ENCODE measurements at places on chromosomes 5 and 9.

DNA sequence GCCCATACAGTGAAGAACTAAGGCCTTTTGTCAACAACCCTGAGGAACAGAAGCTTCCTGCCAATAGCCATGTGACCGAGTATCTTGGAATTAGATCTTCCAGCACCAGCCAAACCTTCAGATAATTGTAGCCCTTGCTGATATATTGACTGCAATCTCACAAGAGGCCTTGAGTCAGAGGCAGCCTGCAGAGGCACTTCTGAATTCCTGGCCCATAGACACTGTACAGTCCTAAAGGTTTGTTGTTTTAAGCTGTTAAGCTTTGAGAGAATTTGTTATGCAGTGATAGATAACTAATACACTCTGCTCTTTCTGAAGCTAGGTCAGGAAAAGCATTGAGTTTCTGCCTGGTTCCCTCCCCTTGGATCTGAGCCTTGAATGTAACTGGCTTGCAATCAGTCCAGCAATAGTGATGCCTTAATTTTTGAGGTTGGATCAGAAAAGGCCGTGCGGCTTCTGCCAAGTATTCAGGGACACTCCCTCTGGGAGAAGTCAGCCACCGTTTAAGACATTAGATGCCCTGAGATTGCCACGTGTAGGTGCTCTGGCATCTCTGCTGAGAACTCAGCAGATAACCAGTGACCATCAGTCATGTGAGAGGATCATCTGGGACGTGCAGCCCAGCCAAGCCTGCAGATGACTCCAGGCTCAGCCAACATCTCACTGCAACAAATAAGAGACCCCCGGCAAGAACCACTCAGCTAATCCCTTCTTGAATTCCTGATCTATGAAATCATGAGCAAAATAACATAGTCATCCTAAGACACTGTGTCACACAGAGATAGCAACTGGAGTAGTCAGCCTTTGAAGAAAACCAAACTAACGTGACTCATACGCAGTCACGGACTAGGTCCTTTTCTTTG is 126.8 kb upstream of the STC2 start:
- DNase-seq: no peak

DNA sequence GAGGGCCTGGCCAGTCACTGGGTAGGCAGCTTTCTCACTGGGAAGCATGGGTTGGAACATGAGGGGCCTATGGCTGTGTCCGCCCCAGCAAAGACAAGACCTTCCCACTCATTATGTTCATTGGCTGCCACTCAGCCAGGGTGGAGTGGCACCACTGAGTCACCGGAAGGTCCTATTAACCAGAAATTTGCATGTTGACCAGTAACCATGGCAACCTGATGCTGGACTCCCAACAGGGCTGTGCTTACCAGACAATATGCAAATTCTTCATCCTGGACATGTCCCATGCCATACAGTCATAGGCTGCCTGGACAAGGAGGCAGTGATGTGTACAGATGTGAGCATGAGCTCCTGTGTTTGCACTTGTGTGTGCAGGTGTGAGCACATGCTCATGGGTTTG is 66.7 kb downstream of the PSD2 start:
- no peak for DNase-seq

DNA sequence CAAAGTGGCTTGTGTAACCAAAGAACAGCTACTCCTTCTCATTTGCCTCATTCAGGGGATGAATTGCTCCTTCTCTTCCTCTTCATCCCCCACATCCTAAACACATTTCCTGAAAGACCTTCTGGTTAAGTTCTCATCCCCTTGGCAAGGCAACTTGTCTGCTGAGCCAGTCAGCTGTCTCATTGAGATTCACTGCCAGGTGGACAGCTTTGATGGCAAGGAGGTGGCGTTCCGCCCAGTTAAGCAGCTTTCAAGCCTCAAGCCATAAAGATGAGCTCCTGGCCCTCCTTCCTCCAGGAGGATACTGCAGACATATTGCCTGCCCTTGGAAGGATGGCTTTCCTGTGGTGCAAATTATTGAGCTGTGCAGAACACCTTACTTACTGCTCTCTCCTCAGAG is 448.6 kb upstream of the MPDZ start:
- DNase-seq: peak; percentile 31

DNA sequence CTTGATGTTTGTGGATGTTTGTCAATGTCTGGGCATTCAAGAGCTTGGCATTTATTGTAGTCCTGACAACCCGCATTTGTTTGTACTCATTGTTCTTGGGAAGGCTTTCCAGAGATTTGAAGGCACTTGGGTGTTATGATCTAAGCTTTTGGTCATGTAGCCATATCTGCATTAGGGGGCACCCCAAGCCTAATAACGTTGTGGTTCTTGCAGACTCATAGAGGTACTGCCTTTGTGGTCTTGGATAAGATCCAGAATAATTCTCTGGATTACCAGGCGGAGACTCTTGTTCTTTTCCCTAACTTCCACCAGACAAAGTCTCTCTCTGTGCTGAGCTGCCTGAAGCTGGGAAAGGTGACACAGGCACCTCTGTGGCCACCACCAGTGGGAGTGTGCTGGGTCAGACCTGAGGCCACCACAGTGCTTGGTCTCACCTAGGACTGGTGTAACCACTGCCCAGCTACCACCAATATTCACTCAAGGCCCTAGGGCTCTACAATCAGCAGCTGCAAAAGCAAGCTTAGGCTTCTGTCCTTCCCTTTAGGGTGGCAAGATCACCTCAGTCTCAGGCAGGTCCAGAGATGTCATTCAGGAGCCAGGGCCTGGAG is 144.4 kb upstream of the TAS2R1 start:
- DNase-seq: peak; percentile 42

GRCh38 chr9:136572828-136573625 is 27.2 kb upstream of the NOTCH1 start:
- DNase-seq: no peak

GRCh38 chr9:128078504-128079434 is 10.7 kb downstream of the SLC25A25 start:
- no peak for DNase-seq

DNA sequence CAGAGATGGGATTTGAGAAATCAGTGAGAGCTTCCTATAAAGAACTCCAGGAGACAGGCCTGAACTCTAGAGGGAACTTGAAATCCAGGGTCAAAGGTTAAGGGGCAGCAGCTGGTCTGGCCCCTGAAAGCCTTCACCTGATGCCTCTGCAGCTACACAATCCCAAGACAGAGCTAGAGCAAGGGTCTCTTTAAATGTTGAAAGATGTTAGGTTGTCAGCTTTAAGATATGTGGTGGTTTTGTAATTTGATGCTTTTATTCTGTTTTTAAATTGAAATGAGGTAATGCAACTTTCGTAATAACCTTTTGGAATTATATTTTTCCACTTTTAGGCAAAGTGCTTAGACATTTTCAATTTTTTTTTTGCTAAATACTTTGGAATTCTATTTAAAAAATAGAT is 2.4 kb downstream of the SOWAHA start:
- DNase-seq: no peak

GRCh38 chr5:155529362-155529761 is 515.8 kb downstream of the KIF4B start:
- no peak for DNase-seq

- no peak for DNase-seq
These were observed 2.3 kb downstream of the C9orf72 start for GRCh38 chr9:27571011-27571410.

DNA sequence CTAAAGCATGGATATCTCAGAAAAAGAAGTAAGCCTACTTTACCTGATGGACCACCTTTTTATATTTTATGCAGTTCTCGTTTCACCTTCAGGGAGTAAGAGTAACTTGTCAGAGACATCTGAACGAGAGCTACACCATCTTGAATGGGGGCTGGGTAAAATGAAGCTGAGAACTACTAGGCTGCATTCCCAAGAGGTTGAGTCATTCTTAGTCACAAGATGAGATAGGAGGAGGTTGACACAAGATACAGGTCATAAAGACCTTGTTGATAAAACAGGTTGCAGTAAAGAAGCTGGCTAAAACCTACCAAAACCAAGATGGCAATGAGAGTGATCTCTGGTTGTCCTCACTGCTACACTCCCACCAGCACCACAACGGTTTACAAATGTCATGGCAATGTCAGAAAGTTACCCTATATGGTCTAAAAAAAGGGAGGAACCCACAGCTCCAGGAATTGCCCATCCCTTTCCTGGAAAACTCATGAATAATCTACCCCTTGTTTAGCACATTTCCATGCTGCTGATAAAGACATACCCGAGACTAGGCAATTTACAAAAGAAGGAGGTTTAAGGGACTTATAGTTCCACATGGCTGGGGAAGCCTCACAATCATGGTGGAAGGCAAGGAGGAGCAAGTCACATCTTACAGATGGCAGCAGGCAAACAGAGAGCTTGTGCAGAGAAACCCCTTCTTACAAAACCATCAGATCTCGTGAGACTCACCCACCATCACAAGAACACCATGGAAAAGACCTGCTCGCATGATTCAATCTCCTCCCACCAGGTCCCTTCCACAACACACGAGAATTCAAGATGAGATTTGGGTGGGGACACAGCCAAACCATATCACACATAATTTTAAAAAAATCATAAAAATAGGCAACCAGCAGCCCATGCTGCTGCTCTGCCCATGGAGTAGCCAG is 62.5 kb downstream of the GIN1 start:
- DNase-seq: no peak

GRCh38 chr5:96481009-96481786 is 48.1 kb upstream of the PCSK1 start:
- DNase-seq: no peak

DNA sequence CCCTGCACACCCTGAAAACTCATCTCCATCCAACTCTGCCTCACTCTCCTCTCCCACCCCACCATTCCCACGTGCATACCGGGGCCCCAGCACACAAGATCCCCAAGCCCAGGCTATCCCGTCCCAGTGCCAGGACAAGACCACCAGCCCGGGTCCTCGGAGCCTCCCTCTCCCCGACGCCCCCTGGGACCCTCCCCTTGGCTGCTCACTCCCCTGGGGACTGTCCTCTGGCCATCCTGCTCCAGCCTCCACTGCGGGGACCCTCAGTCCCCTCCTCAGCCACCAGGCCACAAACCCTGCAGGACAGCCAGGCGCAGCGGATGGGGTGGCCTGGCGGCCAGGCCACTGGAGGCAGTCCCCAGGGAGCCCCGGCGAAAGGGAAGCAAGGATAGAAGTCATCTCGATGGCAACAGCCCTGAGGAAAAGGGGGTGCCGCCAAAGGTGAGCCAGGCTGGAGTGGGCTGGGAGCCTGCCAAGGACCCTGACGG is 62.8 kb downstream of the C9orf50 start:
- no peak for DNase-seq

DNA sequence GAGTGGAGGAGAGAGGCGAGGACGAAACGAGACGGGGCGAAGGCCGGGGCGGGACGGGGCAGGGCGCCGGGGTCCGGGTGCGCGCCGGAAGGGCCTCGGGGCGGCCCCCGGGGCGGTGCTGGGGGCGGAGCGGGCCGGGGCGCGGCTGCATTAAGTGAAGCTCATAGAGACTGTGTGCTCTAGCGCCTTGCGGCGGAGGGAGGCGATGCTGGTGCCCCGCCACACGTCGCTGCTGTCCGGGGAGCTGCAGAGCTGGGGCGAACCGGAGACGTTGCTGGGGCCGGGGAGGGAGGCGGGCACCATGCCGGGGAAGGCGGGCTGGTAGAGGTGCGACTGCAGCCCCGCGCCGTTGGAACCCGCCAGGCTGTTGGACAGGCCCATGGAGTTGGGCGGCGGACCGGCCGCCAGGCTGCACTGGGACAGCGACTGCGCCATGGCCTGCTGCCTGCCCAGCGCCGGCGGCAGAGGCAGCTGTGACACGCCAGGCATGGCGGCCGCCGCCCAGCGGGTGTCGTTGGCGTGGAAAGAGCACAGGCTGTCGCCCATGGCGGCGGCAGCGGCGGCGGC is 8.3 kb downstream of the OTP start:
- no peak for DNase-seq

Measured in globus pallidus (tissue), 1 donor.